IPS DF 6.9 (cell line): ENCODE measurements at places on chromosomes 7 and 10.

DNA sequence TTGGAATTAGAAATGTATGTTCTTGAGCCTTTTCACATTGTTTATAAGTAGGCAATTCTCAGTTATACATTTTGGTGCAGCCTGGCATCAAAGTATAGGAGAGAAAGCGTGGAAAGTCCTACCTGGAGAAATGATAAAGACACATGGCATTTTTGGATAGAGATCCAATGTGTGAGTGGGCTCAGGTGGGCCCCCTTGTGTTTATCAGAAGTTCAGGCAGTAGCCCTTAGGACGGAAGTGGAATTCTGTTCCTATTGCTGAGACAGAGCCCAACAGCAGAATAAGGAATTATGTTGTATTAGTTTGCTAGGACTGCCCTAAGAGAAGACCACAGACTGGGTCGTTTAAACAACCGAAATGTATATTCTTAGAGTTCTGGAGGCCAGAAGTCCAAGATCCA is 85.2 kb upstream of the AMPH start:
- no peaks in the 10 kb centered on the region for H3K4me1 ChIP-seq
- DNase-seq: no peak
- no peaks in the 10 kb centered on the region for H3K27me3 ChIP-seq
- no peak overlapping the region for H3K27ac ChIP-seq
- no peak overlapping the region for H3K4me3 ChIP-seq
- H3K36me3 ChIP-seq: no peaks in the 10 kb centered on the region

GRCh38 chr10:113960617-113961181 is 83.0 kb upstream of the ADRB1 start:
- H3K27me3 ChIP-seq: no peaks in the 10 kb centered on the region
- no peaks in the 10 kb centered on the region for H3K36me3 ChIP-seq
- no peak overlapping the region for H3K27ac ChIP-seq
- no peak overlapping the region for H3K4me3 ChIP-seq
- DNase-seq: no peak

- peaks cover 5% of the 10 kb centered on the region; the same call in 1 of the 2 replicates for H3K4me1 ChIP-seq
- H3K4me3 ChIP-seq: no peak overlapping the region
- H3K27ac ChIP-seq: no peak overlapping the region
- H3K36me3 ChIP-seq: no peaks in the 10 kb centered on the region
- peak; percentile 94 for DNase-seq
Observed at GRCh38 chr7:151754142-151754590, 122.7 kb downstream of the PRKAG2 start.

GRCh38 chr10:132444877-132445351 is 47.9 kb downstream of the PWWP2B start:
- H3K27ac ChIP-seq: no peak overlapping the region
- no peak overlapping the region for H3K4me3 ChIP-seq
- H3K27me3 ChIP-seq: no peaks in the 10 kb centered on the region
- DNase-seq: no peak
- H3K4me1 ChIP-seq: peaks cover 9% of the 10 kb centered on the region
- no peaks in the 10 kb centered on the region for H3K36me3 ChIP-seq

GRCh38 chr10:133237588-133238465 is at the start of gene VENTX:
TSS of gene VENTX (plus strand) at chr10:133237855. CDS start at chr10:133237915, 60 bp downstream.
- no peak for DNase-seq
- peaks cover 8% of the 10 kb centered on the region for H3K4me1 ChIP-seq
- peaks cover 15% of the 10 kb centered on the region for H3K27me3 ChIP-seq
- H3K4me3 ChIP-seq: peak within 1 kb of the TSS; percentile 37; the same call in 1 of the 2 replicates
- H3K27ac ChIP-seq: no peak within 1 kb of the TSS
- H3K36me3 ChIP-seq: no peaks in the 10 kb centered on the region

GRCh38 chr10:124963866-124964720 is 22.2 kb downstream of the ZRANB1 start:
- H3K27me3 ChIP-seq: no peaks in the 10 kb centered on the region
- H3K36me3 ChIP-seq: no peaks in the 10 kb centered on the region; the same call in 1 of the 2 replicates
- no peaks in the 10 kb centered on the region for H3K4me1 ChIP-seq
- DNase-seq: no peak
- H3K4me3 ChIP-seq: no peak overlapping the region
- H3K27ac ChIP-seq: no peak overlapping the region

GRCh38 chr10:8811201-8811600 is 756.7 kb downstream of the GATA3 start:
- H3K4me1 ChIP-seq: no peaks in the 10 kb centered on the region
- no peak overlapping the region for H3K4me3 ChIP-seq
- no peak for DNase-seq
- H3K27ac ChIP-seq: no peak overlapping the region
- no peaks in the 10 kb centered on the region for H3K36me3 ChIP-seq
- H3K27me3 ChIP-seq: no peaks in the 10 kb centered on the region

DNA sequence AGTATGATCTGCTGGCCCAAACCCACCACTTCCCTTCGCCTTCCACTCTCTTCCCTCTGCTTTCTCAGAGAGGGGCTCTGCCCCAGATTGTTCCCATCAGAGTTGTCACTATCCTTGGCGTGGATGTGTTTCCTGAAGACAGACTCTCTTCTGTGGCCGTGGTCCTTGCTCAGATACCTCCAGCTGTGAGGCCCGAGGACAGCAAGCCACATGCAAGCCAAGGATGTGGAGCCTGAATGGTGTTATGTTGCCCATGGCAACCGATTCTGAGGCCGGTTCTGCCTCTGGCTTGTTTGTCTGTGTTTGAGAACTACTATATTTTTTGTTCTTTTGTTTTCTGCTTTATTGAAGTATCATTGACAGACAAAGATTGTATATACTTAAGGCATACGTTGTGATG is 247.4 kb upstream of the PODXL start:
- no peaks in the 10 kb centered on the region for H3K4me1 ChIP-seq
- H3K27me3 ChIP-seq: no peaks in the 10 kb centered on the region
- no peak overlapping the region for H3K4me3 ChIP-seq
- no peaks in the 10 kb centered on the region for H3K36me3 ChIP-seq

DNA sequence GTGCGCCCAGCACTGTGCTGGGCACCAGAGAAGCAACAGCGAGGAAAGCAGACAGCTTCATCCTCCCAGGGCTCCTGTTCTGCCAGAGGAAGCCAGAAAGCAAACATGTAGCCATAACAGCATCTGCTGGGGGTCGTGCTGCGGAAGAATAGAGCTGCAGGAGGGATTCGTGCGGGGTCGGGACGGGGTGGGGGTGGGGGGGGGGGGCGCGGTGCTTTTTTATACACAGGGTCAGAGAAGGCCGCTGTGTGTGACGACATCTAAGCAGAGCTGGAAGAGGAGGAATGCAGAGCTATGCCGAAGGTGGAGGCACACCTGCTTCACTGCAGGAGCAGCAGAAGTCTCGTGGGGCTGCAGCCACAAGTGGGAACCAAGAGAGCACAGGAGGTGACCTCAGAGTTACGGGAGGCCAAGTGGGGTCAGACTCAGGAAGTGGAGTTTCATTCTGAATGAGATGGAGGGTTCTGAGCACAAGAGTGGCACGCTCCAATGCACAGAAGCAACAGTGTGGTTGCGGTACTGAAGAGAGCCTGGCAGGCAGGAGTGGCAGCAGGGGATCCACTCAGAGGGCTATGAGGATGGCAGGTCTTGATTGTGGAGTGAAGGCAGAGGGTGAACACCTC is 11.1 kb downstream of the PKD1L1 start:
- no peaks in the 10 kb centered on the region for H3K27me3 ChIP-seq
- H3K4me1 ChIP-seq: 0 out of 2 replicates have a peak, but pooled peaks cover 1% of the 10 kb centered on the region
- H3K36me3 ChIP-seq: no peaks in the 10 kb centered on the region
- no peak overlapping the region for H3K27ac ChIP-seq
- H3K4me3 ChIP-seq: no peak overlapping the region

DNA sequence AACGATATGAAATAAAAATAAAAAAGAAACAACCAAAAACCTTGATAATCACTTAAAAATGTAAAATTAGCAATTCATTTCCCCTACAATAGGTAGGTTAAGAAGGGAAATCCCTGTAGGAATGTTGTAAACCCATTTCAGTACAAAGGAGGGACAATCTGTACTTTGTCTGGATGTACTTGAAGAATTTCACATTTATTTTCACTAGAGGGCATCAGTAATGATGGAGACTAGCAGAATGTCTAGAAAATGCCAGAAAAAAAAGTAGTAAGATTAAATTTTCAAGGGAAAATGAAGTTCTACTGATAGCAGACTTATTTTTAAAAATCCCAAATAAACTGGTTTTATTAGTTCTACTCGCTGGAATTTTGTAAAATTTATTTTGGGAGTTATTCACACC is 209.0 kb upstream of the FZD1 start:
- peaks cover 8% of the 10 kb centered on the region; the same call in 1 of the 2 replicates for H3K27me3 ChIP-seq
- no peak overlapping the region for H3K4me3 ChIP-seq
- no peak overlapping the region for H3K27ac ChIP-seq
- no peaks in the 10 kb centered on the region for H3K36me3 ChIP-seq
- DNase-seq: no peak
- no peaks in the 10 kb centered on the region for H3K4me1 ChIP-seq

DNA sequence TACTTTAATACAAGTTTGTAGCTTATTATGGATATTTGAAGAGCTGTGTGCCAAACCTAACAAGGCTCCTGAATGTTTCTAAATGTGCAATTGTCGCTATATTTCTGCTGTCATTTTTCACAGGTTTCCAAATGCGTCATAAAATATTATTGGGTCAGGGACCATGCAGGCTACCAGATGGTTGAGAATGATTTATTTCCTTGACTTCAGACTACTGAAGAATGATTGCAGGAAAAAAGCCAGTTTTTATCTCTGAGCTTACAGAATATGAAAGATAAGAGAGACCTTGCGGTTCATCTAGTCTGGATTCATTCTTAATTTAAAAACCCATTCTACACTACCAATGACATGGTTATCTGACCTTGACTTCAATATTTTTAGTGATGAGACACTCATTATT is 55.2 kb downstream of the TSPAN12 start:
- no peak for DNase-seq
- H3K27ac ChIP-seq: no peak overlapping the region
- H3K4me3 ChIP-seq: no peak overlapping the region
- no peaks in the 10 kb centered on the region for H3K4me1 ChIP-seq
- no peaks in the 10 kb centered on the region for H3K36me3 ChIP-seq

GRCh38 chr7:72805526-72806494 is 22.2 kb downstream of the TYW1B start:
- H3K4me3 ChIP-seq: no peak overlapping the region
- H3K36me3 ChIP-seq: peaks cover 6% of the 10 kb centered on the region; the same call in 1 of the 2 replicates
- no peak overlapping the region for H3K27ac ChIP-seq

DNA sequence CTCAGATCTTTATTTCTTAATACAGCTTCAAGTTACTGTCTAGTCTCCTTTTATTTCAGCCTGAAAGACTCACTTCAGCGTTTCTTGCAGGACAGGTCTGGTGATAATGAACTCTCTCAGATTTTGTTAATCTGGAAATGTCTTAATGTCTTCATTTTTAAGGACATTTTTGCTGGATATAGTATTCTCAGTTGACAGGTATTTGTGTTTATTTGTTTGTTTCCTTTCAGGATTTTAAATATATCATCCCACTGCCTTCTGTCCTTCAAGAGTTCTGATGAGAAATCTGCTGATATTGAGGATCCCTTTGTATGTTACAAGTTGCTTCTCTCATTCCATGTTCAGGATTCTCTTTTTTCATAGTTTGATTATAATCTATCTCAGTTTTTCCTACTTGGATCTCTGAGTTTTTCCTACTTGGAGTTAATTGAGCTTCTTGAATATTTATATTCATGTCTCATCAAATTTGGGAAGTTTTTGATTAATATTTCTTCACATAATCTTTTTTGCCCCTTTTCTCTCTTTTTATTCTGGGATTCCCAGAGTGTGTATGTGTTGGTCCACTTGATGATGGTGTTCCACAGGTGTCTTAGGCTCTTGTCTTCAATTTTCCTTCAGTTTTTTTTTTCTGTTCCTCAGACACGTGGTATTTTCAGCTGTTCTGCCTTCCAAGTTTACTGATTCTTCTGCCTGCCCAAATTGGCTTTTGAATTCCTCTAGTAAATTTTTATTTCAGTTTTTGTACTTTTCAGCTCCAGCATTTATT is 49.9 kb downstream of the PTEN start:
- DNase-seq: no peak
- H3K27me3 ChIP-seq: no peaks in the 10 kb centered on the region
- H3K4me1 ChIP-seq: peaks cover 3% of the 10 kb centered on the region
- H3K4me3 ChIP-seq: no peak overlapping the region
- H3K36me3 ChIP-seq: no peaks in the 10 kb centered on the region
- H3K27ac ChIP-seq: no peak overlapping the region
